IMR-90 (cell line): ENCODE measurements at places on chromosomes 5 and 9. TPM values are rescaled to one million over a fixed set of nuclear protein-coding genes. Genes with fewer than 3 reads are reported as not detected.
A peak's percentile ranks its signal among the peaks of the same experiment; 100 is the strongest.

GRCh38 chr9:114039484-114039883 lies 38.6 kb downstream of the AMBP start:
- no peak for DNase-seq

DNA sequence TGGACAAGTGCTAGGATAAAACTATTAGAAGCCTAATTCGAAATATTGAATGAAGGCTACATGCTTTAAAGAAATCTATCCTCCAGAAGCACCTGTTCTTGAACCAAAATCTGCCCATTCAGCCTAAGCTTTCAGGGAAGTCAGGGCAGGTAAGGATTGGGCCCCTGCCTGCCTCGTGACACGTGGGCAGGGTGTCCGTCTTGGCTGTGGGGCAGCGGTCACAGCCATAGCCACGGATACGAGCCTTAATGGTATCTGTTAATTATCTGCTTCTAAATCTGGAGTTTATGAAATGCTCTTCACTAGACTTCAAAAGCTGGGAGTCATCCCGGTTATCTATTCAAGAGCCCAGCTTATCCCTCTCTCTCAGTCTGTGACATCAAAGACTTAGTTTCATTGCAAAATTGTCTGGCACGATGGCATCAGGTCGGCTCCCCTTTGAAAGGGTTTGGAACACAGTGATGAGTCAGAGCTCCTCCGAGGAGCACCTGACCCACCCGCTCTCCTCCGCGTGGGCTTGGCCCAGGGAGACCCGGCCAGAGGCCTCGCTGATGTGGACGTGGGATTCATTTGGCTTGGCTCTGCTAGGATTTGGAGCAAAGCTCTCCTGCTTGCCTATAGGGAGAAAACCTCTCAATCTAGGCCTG lies 135.9 kb downstream of the MACROH2A1 start:
- DNase-seq: no peak

GRCh38 chr5:170287532-170287931 lies 10.0 kb downstream of the LCP2 start:
- no peak for DNase-seq

DNA sequence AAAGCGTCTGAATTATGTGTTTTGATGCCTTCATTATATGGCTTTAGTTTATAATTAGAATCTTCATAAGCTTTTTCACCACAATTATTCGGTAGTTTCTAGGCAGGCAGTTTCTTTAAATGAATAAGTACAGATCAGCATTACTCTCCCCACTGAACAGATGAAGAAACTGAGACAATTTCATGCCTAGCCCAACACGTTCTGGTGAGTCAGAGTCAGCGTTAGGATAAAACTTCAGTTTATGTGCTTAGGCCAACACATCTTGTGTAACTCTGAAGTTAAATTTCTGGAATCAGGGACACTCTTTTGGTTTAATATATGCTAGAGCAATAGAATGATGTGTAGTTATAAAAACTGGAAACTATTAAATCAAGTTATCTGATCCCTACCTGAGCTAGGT lies 186.7 kb upstream of the ELL2 start:
- DNase-seq: no peak

GRCh38 chr9:89419978-89420394 lies 77.9 kb downstream of the SEMA4D start:
- DNase-seq: no peak

GRCh38 chr9:87238545-87238944 lies 259.1 kb upstream of the DAPK1 start:
- no peak for DNase-seq

GRCh38 chr5:164336276-164336675 lies 830.9 kb downstream of the MAT2B start:
- no peak for DNase-seq

DNA sequence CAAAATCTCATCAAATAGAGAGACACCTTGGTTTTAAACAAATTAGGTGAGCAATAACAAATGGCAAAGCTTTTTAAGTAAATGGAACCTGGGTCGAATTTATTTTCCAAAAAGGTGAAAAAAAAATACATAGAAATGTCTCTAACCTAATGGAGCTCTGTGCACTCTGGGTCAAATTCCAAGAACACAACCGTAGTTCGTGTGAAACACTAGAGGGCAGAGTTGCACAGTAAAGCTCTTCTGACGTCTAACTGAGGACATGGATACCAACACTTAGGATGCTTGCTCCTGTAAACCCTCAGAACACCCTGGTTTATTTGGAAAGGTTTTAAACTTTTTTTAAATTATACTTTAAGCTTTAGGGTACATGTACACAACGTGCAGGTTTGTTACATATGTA lies 18.9 kb downstream of the MARCHF11 start:
- DNase-seq: peak; percentile 62

DNA sequence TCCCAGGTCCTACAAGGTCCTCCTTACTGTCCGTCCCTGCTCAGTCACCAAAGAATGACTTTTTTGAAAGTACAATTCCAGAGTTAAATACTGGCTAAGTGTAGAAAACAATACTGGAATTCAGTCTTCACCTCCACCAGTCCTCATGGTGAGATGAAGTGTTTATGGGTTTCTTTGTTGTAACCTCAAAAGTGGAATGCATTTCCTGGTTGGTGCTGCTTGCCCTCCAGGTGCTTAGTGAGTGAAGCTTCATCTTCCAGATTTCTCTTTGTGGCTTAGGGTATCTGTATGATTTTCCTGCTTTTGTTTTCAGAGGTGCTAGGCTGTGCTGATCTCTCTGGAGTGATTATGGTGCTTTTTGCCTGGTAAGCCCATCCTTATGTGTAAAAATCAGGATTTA lies 49.4 kb upstream of the DHFR start:
- no peak for DNase-seq

DNA sequence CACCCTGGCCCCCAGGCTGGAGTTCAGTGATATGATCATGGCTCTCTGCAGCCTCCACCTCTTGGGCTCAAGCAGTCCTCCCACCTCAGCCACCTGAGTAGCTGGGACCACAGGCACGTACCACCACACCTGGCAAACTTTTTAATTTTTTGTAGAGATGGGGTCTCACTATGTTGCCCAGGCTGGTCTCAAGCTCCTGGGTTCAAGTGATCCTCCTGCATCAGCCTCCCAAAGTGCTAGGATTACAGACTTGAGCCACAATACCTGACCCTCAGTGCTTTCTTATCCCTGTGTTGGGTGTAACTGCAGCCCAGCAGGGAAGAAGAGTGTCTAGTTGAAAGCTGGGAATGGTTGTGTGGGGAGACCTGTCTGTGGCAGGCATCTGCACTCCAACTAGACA lies 10.9 kb downstream of the PTPA start:
- DNase-seq: no peak

DNA sequence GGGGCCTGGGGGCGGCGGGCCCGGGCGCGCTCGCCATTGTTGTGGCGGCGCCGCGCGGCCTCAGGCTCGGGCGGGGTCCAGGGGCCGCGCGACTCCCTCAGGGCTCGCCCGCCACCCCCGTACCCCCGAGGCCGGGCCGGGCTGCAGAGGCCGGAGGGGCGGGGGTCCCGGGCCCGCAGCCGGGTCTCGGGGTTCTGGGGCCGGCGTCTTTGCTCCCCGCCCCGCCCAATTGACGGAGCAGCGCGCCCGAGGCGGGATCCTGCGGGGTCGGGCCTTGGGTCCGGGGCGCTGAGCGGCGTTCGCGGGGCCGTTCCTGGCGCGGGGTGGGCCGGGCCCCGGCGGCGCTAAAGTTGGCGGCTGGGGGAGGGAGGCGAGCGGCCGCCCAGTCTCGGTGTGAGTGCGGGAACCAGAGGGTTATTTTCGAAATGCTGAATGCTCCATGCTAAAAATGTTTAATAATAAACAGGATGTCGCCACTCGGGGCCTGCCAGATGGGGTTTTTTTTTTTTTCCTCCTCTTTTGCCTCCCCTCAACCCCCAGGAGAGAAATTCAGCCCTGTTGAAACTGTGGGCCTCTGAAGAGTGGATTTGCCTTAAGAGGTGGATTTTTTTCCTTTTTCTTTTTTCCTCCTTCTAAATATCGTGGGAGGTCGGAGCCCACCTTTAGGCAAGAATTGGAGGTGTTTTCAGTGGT lies 724 bp downstream of the PRRC2B start:
- DNase-seq: no peak

The IFT74 gene
- total RNA-seq: 11.9 and 12.2 TPM in 2 replicates

The PCDHB7 gene
- 0.18 and 0.28 TPM in 2 replicates for total RNA-seq

The TAF1L gene
- total RNA-seq: under 0.01 TPM in 1 of 2 replicates, not detected in the other

The LRRC19 gene
- total RNA-seq: not detected in 2 replicates

The PDE6A gene
- total RNA-seq: not detected in 2 replicates
